ENCODE measurements at places on chromosomes 4 and X.

DNA sequence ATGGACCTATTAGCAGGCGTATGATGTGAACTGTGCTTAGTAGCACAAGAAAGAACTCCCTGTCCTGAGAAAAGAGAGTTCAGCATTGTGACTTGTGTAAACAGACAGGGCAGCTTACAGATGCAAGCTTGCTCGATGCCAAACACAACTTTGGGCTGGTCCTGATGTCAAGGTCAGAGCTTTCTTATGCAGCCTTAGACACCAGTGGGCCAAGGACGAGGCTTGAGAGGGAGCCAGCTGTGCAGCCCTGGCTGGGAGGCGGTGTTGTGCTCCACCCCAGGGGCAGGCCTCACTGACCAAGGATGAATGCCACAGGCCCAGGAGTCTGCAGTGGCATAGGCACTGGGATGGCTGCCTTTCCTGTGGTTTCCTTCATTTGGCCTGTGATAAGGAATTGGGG, 35.4 kb downstream of the JADE1 start:
- no peak for DNase-seq

GRCh38 chr4:150244600-150244999, 166.4 kb downstream of the DCLK2 start:
- DNase-seq, result no peak

DNA sequence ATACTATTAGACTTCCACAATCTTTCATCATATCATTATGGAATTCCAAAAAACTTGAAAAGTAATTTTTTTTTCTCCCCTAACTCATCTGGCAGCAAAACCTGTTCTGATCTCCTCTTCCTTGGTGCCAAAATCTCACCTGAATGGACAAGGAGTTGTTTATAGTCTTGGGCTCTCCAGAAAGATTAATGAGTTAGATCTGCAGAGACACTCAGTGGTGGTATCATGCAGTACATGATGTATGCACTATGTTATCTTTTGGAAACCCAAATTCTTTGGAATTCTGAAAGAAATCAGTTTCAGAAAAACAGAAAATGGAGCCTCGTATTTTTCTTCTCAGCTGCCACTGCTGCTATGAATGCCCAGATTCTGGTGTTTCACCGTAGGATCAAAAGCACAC, 11.7 kb downstream of the GPM6B start:
- DNase-seq, result no peak

DNA sequence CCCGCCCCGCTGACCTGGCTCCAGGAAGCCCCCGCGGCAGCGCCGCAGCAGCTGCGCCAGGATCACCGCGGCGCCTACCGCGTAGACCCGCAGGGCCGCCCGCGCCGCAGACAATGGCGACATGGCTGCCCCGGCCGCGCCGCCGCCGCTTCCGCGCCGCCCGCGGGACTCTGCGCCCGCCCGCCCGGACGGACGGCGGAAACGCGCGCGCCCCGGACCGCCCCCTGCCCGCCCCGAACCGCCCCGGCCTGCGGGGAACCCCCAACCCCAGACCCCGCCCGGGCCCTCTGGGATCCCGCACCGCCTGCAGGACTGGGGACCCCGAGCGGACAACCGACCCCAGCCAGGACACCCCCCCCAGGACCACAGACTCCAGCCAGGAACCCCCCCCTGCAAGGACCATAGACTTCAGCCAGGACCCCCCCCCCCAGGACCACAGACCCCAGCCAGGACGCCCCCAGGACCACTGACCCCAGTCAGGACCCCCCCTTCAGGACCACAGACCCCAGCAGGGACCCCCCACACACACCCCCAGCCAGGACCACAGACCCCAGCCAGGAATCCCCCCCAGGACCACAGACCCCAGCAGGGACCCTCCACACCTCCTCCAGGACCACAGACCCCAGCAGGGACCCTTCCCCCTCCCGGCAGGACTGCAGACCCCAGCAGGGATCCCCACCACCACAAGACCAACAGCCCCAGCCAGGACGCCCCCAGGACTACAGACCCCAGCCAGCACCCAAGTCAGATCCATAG, at the start of the genes DHRSX and ZBED1:
DHRSX (minus strand) TSS at position 174 of the 756 bp plus-strand sequence; CDS start at position 123, 51 bp downstream.
ZBED1 (minus strand) TSS at position 174 of the 756 bp plus-strand sequence. CDS start 10,257 bp downstream, outside the sequence.
- no peak for DNase-seq

DNA sequence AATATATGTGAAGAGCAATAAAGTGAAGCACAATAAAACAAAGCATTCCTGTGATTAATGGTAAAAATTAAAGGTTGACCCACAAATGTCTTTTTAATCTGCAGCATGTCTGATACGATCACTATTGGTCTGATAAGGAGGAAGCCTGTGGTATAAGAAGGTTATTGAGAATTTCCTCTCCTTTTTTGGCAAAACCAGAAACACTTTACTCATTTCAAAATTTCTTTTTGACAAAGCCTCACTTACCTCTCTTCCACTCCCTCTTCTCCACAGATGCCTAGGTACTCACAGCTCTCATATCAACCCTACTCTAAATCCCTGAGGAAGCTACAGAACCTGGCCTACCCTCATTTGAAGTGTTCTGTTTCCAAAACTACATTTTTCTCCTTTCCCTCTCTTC, 56.1 kb downstream of the TSPAN5 start:
- DNase-seq, result no peak

DNA sequence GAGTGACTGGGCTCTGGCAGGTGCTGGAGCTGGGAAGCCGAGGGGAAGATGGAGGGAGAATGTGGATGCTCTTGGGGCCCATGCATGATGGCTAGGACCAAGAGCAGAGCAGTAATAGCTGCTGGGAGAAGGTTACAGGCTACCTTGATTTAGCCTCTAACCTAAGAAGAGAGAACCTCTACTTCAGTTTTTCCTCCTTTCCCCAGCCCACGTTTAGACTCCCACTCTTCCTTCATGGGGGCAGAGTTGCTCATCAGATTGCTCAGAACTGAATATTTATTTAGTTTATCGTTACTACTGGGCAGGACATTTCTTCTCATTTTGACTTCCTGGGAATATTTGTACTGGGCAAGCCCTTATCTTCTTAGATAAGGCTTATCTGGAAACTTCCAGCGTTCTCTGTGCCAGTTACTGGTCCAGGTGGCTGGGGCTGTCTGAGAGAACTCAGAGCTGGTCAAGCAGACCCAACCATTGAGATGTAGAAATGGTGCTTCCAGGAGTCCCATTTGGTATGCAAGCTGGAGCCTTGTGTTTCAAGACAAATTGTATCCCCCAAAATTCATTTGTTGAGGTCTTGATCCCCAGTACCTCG, 442.9 kb upstream of the BOD1L1 start:
- DNase-seq, result no peak

DNA sequence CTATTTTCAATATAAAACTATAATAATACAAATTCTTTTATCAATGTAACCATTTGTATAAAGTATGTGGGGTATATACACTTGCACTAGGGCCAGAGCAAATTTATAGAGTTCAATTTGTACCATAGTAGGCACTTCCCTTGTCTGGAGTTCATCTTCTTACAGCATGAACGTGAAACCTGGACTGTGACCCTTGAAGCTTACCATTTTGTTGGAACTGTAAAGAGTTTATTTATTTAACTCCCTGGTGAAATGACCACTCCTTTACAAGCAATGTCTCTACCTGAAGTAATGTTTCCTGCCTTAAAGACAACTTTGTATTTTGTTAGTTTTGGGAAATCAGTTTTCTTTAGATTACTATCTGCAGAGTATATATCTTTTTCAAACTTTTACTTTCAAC, 188.2 kb downstream of the ARAP2 start:
- DNase-seq, result no peak

GRCh38 chr4:152422817-152423320, 113.0 kb downstream of the FBXW7 start:
- no peak for DNase-seq

DNA sequence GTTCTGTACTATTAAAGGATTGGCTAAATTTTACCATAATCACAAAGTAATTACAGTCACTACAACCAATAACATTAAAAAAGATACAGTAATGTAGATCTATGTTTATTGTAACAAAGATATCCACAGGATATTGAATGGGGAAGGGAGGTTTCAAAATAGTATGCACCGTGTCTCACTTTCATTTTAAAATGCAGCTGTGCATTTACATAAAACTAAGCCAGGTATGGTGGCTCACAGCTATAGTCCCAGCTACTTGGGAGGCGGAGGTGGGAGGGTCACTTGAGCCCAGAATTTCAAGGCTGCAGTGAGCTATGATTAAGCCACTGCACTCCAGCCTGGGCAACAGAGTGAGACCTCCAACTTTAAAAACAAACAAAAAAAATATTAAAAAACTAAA, 8.5 kb downstream of the SRP72 start:
- no peak for DNase-seq

DNA sequence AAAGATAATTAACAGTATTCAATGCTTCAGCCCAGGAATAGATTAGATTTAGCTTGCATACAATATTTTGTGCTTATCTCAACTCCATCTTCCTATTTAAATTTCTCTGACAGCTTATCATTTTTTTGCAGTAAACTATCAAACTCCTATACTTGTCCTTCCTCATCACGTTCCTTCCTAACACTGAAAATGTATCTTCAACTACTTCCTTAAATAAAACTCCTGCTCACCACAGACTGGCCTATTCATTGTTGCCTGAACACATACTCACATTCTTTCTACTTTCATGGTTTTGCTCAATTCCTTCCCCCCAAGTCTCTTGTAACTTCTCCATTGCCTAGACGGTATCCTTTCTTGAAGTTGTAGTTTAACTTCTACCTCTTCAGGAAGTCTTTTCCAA, 28.5 kb upstream of the PTPN13 start:
- DNase-seq, result no peak

DNA sequence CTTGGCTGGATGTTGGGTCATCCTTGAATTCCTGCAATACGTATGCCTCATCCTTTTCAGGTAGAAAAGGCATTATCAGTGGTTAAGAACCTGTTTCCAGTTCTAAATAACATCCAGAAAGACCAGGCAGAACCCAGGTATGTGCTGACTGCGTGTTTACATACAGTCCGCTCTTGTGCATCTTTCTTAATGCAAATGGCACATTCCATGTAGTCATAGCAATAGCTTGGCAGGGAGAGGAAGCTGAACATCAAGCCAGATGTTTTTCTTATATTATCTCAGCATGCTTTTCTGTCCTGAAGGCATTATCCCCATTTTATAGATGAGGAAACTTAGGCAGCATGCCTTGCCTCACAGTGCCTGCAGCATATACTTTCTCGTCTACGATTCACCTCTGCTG, 2.1 kb downstream of the DCLK2 start:
- no peak for DNase-seq

DNA sequence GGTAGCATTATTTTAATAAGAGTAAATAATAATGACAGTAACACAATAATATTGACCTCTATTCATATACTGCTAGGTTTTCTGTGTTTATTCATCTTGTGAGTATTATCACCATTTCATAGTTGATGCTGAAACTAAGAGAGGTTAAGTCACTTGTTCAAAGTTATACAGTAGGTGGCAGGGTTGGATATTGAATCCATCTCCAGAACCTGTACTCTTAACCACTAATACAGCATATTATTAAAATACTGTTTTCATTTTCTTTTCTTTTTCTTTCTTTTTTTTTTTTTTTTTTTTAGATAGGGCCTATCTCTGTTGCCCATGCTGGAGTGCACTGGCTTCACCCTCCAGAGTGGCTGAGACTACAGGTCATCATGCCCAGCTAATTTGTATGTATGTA, 7.1 kb upstream of the ELF2 start:
- DNase-seq, result no peak

GRCh38 chr4:52877036-52877435, 14.9 kb downstream of the RASL11B start:
- DNase-seq, result no peak

GRCh38 chr4:26819026-26819425, 41.6 kb upstream of the STIM2 start:
- DNase-seq, result no peak

GRCh38 chr4:76637712-76638361, 202.8 kb downstream of the SHROOM3 start:
- no peak for DNase-seq

- no peak for DNase-seq
These were observed 42.2 kb upstream of the HMGB3 start for GRCh38 chrX:150940844-150941495.

DNA sequence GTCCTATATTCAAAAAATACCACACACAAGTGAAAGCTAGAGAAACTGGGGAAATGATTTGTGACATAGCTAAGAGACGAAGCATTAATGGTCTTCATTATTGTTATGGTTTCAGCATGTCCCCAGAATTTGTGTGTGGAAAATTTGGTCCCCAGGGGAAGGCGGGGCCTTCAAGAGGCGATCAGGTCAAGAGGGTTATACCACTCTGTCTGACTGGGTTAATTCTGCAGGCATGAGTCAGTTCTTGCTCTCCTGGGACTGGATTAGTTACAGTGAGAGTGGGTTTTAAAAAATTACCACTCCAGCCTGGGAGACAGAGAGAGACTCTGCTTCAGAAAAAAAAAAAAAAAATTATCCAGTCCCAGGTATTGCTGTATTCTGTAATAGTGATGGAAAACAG, 2.1 kb upstream of the MTNR1A start:
- DNase-seq, result no peak

DNA sequence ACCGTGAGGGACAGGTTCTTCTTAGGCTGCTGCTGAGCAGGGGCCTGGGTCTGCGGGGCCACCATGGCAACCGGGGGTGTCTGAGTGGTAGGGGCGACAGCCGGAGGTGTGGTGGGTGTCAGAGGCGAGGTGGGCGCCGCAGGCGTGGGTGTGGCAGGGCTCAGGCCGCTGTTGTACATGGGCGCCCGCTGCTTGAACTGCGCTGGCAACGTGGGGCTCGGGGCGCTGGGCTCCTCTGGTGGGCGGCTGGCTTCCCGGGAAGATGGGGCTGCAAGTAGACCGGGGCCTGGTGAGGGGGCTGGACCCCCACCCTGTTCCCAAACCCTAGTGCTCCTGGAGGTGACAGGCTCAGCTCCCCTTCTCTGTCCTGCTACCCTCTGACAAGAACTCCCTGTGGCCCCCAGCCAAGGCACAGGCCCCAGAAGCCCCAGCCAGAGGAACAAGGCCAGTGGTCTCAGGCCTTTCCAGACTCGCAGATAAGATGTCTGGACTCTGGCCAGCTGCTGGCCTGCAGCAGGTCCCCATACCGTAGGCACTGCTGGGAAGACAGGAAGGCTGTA, 24.8 kb downstream of the NELFA start:
- no peak for DNase-seq

DNA sequence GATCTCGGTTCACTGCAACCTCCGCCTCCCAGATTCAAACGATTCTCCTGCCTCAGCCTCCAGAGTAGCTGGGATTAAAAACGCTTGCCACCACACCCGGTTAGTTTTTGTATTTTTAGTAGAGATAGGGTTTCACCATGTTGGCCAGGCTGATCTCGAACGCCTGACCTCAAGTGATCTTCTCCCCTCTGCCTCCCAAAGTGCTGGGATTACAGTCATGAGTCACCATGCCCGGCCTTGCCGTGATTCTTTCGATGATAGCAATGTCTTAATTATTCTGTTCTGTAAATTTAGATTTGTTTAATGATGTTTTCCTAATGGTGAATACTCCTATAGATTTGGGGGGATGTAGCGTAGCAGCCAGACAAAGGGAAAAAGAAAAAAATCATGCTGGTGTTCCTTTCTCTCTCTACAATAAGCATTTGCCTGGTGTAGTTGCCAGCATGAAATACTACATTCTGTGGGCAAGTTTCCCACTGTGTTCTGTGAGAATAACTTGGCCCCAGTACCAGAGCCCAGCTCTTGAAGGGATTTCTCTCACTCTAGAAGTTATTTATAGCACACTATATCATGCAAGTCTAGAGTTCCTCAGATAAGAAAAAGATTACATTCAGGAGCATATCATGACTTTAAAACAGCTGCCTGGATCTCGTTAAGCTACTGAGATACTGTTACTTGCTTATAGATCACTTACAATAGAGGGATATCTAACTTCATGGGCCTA, 15.4 kb downstream of the NIPAL1 start:
- DNase-seq, result no peak
